ENCODE measurements at places on chromosomes 6 and 20.

DNA sequence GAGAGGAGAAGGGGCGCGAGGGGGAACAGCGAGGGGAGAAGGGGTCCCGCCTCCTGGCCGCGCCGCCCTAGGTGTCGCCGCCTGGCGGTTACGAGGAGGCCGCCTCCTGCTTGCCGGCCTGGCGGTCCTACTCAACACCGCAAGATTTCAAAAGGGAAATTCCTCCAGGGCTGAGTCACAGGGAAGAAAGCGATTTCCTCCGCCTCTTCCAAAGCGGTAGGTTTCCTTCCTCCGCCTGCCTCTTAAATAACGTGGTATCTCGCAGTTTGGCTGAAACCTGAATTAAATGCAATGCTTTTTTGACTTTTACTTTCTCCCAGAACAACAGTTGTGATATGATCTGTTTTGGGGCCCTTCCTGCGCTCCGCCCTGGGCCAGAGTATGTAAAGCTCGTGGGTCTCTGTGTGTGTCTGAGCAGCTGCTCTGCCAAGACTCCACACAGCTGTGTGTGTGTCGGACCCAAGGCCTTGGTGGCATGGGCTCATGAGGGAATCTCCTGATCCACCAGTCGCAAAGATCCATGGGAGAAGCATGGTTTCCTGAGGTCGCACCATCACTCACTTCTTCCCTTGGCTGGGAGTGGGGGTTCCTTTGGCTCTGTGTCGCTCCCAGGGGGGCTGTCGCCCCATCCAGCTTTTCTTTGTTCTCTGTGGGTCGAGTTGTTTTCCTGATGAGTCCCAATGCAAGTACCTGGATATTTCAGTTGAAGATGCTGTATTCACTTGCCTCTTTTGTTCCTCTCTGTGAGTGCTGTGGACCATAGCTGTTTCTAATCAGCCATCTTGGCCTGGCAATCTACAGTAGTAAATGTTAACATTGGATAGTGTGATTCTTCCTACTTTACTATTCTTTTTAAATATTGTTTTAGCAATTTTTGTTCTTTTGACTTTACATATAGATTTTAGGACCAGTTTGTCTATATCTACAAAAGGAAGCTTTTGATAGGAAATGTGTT lies 31.6 kb upstream of the NOTCH4 start:
- DNase-seq, result no peak

GRCh38 chr6:46990031-46990644 lies 52.0 kb downstream of the ADGRF1 start:
- DNase-seq, result no peak

GRCh38 chr6:32529697-32530430 lies at the start of gene HLA-DRB5:
TSS of gene HLA-DRB5 (minus strand) at chr6:32530287. CDS start at chr6:32530224, 63 bp downstream.
- DNase-seq, result peak; percentile 49

DNA sequence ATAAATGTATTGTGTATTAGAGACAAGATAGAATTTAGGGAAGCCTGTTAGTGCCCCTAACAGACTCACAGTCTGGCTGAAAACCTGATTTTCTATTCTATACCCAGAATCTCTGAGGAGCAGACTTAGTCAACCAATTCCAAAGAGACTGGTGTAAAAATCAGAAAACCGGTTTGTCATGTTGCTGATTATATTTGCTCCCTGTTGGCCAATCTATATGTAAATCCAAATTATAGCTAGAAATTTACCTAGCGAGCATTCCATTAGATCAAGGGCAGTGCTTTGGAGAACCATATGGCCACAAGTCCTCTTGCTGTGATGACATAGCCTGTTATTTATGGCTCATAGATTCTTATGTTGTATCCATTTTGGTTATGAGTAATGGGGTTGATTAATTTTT lies 4.8 kb downstream of the NFYA start:
- no peak for DNase-seq

DNA sequence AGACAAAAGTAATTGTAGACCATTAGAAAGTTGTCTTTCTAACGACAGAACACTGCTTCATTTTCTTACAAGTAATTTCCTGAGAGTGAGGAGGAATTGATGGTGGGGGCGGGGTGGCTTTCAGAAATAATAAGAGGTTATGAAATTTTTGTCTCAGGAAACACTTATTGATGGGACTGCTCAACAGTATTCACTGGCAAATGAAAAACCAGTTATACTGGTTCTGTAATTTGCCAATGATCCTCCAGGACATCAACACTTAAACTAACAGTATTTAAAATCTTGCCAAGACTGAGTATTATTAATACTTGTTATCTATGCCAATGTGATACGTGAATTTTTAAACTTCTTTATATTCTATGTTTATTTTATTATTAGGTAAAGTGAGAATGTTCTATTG lies 41.8 kb upstream of the FUT9 start:
- no peak for DNase-seq

GRCh38 chr6:154429711-154430110 lies 73.1 kb upstream of the IPCEF1 start:
- no peak for DNase-seq

DNA sequence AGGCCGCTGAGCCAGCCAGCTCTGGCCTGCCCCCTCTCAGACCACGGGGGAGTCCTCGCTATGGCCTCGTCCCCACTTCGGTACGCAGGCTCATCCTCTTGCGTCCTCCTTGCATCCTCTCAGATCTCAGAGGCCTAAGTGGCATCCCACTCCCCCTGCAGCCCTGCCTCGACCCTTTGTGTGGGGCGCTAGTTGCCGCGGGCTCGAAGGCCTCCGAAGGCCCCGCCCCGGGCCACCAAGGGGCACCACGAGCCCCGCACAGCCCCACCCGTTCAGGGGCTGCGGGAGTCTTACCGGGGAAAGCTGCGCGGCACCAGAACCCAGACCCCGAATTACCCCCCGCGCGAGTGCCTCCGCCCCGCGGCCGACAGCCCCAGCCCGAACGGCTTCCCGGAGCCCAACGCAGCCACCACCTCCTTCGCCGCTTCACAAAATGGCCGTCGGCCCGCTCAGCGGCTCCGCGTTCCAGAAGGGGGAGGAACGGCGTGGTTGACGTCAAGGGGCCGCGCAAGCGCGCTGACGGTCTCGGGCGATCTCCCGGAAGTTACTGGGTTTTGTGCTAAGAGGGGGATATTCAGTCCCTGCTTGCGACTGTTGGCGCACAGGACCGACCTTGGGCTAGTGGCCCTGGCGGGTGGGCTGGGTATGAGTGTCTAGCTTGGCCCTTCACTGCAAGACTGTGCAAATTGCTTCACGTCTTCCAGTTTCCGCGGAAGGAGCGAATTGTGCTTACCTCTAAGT lies at the start of the genes CPNE1 and RBM12:
TSS of gene CPNE1 (minus strand) at position 435 of the 741 bp plus-strand sequence. CDS start 31,977 bp downstream, outside the sequence.
TSS of gene RBM12 (minus strand) at position 435 of the 741 bp plus-strand sequence. CDS start 9,578 bp downstream, outside the sequence.
- DNase-seq, result peak; percentile 89

DNA sequence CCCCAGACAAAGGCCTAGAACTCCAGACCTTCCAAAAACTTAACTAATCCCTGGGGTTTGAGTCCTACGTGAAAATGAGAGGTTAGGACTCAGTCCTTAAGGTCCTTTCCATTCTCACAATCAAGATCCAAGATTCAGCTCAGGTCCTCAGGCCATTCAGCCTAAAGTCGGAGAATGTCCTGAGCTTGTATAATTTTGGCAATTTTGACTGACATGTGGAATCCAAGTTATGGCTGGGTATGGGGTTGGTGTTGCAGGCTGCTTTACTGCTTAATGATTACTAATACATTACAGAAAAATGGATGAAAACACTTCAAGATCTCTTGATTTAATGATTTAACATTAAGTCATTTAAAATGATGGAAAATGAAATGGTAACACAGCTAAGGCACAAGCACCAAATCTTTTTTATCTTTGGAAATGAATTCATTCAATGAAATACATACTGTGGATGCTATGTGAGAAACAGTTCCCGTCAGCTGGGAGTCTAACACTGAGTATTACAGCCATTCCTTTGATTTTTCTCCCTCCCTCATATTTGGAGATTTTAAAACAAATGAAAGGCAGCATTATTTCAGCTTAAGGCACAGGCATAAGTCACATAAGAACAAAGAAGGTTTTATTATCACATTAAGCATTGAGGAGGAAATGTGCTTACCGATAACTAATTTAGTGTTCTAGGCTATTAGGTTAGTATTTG lies 1.3 kb downstream of the ARHGAP18 start:
- DNase-seq, result no peak

DNA sequence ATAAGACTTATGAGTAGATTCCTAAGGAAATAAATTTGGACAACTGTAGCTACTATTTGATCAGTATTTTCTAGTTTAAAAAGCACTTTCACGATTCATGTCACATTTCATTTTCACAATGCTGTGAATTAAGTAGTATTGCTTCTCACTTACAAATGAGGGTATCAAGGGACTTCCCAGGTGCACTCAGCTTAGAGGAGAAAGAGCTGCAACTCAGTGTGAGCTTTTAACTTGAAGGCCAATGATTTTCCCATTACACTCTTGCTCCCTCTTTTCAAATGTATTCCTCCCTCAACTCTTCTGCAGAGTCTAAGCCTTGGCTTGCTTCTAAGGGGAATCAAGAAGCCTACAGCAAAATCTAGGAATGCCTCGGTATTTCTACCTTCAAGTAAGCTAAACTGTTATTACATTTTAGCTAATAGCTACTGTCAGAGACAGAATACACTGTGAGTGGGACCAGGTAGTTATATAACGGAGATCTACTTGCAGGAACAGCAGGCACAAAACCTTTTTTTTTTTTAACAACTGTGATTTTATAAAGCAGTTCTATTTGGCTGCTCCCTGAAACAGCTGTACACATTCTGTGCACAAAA lies 339.0 kb downstream of the SYNE1 start:
- DNase-seq, result no peak

DNA sequence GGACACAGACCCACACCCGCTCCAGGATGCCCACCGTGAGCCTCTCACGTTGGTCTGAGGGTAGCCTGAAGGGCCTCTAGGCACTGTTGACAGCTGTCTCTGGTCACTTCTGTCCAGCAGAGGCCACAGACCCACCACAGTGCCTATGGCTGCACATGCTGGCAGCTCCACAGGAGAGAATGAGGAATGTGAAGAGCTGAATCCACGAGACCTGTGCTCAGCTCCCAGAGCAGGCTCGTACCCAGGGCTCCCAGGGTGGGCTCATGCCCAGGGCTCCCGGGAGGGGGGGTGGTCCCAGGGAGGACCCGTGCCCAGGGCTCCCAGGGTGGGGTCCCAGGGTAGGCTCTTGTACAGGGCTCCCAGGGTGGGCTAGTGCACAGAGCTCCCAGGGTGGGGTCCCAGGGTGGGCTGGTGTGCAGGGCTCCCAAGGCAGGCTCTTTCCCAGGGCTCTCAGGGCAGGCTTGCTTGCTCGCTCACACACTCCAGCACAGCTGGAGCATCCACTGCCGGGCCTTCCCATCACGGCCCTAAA lies 201.0 kb downstream of the SYNDIG1 start:
- no peak for DNase-seq

GRCh38 chr20:23233341-23233740 lies 117.2 kb upstream of the NXT1 start:
- DNase-seq, result no peak

DNA sequence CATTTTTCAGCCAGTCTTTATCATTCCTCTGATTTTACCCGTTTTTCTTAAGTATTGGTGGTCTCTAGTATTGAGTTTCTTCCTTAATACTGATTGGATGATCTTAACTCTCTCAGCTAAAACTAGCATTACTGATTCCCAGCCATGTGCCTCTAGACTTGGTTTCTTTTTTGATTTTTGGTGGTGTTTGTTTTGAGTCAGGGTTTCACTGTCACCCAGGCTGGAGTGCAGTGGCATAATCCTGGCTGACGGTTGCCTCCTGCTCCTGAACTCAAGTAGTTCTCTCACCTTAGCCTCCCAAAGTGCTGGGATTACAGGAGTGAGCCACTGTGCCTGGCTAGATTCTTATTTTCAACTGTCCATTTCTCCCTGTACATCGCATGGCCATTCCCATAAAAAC lies 24.9 kb downstream of the DPPA5 start:
- no peak for DNase-seq

DNA sequence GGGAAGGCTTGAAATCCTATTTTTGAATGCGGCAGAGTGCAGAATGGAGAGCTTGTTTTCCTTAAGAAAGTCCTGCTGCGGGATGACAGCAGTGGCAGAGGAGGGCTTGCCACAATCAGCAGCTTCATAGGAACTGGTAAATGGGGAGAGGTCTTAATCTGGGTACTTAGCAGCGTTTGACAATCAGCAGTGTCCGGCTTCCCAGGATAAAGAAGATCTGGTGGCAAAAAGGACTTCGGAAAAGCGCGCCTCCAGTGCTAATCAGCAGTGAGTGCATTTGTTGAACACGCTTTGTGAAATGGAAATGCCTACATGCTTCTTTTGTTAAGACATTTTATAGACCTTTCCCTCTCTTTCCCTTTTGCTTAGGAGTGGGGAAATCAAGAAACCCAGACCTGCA lies 735.7 kb downstream of the QKI start:
- no peak for DNase-seq

- DNase-seq, result no peak
These were observed 266.0 kb upstream of the STXBP5 start for GRCh38 chr6:146938266-146938665.

DNA sequence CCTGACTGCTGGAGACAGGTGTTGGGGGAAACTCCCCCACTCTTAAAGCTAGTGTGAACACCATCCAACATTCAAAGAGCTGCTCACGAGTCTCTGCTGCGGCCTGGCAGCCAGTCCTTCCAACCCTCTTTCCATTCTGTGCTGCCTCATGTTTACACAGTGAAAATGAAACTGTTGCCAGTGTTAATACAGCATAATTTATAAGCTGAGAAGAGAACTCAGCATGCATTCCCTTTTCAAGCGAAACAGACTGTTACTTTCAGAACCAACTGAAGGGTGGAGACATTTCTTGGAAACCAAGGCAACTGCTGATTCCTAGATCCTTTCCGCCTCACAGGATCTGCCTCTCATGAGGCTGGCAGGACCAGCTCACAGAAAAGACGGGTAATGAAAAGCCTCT lies 533.8 kb upstream of the ID4 start:
- no peak for DNase-seq

GRCh38 chr6:162907876-162908481 lies 180.2 kb downstream of the PACRG start:
- DNase-seq, result no peak

DNA sequence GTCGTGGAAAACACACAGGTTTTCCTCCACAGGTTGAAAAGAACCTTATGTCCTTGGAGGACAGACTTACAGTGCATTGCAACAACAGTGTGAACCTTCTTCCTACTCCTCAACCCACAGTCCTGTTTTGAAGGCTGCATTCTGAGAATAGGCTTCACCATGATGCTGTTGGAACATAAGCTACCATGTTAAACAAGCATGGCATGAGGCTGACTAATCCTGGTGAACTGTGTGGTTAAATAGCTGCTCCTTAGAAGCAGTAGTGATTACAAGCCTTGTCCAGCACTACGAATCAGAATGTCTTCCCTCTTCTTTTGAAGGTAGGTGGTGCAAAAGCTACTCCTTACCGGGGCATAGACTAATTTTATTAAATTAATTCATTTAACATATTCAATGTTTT lies 368.5 kb upstream of the EPHA7 start:
- no peak for DNase-seq

- no peak for DNase-seq
These were observed 26.5 kb downstream of the ZNF292 start for GRCh38 chr6:87181903-87182302.
